ENCODE measurements at places on chromosomes 1 and 21.

- DNase-seq = peak; percentile 52
Measured at GRCh38 chr1:85628791-85629531, 48.4 kb downstream of the CCN1 start.

- DNase-seq = no peak
Measured at GRCh38 chr1:159282118-159282517, 20.0 kb upstream of the FCER1A start.

DNA sequence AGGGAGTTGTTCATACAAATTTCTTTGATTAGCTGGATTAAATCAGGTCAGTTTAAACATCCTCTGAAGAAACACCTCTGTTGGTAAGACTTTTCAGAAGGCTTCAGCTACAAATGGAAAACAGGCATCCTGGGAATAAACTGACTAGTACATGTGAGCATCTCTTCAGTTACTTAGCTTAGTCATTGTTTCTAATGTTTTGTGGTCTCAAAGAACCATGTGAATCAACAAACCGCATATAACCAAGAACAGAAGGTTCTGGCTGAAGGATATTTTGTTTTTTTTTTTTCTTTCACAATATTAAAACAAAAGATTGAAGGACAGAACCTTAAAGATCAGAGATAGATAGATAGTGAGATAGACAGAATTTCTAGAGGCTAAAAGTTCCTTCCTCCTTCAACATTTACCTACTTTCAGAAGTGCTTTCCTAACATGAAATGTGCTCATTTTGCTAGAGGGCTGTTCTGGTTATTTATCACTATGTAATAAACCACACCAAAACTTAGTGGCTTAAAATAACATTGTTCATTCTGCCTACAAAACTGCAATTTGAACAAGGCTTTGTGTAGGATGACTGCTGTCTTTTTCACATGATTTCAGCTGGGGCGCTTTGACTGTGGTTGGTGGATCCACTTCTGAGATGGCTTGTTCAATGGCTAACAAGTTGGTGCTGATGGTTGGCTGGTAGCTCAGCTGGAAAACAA, 119.8 kb upstream of the PTGFR start:
- DNase-seq = peak; percentile 91

GRCh38 chr21:15036189-15036588, 28.6 kb downstream of the NRIP1 start:
- DNase-seq = no peak

- DNase-seq = peak; percentile 58
Measured at GRCh38 chr1:40014812-40015594, 25.5 kb upstream of the CAP1 start.

DNA sequence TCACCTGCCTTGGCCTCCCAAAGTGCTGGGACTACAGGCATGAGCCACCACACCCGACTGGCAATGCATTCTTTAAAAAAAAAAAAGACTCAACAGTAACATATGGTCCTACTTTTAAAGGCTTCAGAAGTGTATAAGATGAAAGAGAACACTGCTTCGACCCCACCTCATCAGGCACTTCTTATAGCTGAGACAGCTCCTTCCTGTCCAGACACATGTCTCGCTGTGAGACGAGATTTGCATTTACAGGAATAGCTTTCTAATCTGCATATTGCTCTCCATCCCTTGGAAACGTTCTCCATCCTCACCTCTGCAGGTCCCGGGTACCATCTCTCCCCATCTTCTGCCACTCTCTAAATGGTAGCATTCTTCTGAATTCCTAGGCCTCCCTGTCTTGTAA, 6.7 kb downstream of the AZIN2 start:
- DNase-seq = no peak

- no peak for DNase-seq
Measured at GRCh38 chr1:244106176-244106575, 55.1 kb downstream of the ZBTB18 start.

DNA sequence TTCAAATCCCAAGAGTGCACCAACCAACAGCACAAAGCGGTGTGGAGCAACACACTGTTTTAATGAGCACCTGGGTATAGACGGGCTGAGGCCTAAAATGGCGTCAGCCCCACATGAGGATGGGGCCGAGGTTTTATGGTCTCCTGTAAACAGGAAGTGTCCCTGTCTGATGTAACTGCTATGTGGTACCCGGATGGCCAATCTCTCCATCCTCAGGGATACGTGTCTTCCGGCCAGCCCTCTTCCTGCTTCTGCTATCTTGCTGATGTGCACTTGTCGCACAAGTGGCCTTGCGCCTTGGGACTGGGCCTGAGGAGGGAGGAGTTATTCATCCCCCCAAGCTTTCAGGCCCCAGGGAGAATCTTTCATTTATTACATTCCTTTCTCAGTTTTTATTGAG, 73.5 kb downstream of the CNST start:
- DNase-seq = no peak

Data from fibroblast of the conjunctiva (primary cell).